ENCODE measurements at places on chromosomes 7 and 10.
A peak's percentile ranks its signal among the peaks of the same experiment; 100 is the strongest.

DNA sequence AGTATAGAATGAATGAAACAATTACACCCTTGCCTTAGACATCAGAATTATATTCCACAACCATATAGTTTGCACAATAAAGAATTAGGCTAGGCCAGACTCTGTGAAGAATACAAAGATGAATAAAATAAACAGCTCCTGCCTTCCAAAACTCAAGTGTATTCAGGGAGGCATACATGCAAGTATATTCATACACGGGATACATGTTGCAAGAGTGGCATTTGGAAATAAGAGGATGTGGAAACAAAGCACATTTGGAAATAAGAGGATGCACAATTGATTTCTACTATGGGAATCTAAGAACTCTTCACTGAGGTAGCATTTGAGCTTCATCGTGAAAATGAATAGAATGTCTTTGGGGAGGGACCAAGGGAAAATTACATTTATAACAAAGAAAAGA lies 27.0 kb upstream of the TMEM26 start:
- no peak for DNase-seq

DNA sequence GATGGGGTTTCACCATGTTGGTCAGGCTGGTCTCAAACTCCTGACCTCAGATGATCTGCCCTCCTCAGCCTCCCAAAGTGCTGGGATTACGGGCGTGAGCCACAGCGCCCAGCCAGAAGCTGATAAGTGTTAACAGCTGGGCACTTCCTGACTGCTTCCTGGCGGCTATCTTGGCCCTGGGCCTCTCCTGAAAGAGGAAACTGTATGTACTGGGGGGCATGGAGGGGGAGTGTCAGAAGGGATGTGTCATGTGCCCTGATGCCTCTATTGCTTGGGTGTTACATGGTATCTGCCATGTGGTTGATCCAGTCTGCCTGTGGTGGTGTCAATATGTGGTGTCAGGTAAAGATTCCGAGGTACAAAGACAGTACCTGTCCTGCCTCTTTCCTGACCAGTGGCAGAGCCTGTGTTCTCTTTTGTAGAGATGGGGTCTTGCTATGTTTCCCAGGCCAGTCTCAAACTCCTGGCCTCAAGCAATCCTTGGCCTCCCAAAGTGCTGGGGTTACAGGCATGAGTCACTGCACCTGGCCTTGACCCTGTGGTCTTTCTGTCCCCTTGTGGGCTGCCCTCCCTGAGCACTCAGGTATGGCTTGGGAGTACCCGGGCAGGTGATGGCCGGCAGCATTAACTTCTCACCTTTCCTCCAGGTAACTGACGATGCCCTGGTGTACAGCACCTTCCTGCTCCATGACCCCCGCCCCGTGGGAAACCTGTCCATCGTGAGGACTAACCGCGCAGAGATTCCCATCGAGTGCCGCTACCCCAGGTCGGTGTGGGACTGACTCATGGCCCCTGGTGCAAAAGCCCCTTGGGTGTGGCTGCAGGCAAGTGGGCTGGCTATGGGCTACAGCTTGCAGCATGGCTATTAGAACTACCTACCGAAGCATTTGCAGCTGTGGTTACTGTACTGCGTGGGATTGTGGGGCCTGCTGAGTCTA lies 4.4 kb downstream of the ZP3 start:
- no peak for DNase-seq

DNA sequence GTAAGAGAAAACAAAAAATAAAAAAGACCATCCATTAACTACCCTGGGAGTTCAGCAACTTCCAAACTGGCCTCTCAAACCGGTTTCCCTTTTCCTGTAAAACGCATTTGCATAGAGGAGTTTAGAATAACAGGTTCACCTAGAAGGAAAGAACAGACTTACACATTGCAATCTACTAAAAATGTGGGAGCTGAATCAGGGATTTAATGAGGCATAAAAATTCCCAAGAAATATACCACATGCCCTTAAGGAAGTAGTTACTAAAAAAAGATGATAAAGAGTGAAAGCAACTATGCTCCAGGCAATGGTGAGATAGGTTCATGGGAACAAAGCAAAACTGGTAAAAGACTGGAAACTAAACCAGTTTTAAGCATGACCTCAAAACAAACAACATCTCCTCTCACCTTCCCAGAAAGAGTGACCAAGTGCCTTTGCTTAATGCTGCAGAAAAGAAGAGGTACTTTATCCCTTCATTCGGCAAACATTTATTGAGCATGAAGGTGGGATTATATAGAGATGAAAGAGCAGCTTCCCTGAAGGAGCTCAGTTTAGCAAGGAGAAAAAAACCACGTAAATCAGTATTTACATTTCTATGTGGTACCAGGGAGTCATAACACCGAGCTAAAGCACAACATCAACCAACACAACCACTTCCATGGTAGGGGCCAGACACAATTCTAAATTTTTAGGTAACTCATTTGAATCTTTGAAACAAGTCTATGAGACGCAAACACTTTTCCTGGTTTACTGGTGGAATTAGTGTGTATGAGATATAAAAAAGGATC lies 152.8 kb downstream of the SGMS1 start:
- DNase-seq: no peak

DNA sequence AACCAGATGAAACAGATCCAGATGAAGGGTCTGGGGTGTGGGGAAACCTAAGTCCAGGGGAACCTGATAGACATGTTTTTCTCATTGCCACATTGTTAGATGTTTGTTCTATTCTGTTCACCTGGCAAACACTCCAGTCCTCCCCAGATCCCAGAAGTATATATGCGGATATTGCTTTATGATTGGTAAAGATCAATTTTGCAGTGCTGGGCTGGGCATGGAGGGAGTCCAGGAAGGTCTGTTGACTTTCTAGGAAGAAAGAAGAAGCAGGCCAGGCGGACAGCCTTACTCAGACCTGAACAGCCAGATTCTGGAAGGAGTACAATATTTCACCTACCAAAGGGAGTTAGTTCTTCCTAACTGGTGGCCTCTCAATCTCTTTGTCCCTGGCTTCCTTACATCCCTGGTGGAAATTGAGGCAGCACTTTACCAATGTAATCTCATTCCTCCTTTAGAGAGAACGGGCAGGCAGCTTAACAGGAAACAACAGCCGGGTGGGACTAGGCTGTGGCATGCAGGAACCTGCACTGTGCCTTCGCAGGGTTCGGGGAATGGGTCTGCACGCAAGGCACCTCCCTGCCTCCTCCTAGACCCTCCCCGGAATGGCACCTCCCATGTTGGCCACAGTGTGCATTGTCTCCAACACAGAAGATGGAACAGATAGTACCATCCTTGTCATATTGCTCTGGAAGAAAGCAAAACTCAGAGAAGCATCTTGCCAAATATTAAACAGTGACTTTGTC lies 930 bp downstream of the GIMAP6 start:
- peak; percentile 31 for DNase-seq

- no peak for DNase-seq
Measured at GRCh38 chr10:44954962-44955361, 4.6 kb upstream of the RASSF4 start.

DNA sequence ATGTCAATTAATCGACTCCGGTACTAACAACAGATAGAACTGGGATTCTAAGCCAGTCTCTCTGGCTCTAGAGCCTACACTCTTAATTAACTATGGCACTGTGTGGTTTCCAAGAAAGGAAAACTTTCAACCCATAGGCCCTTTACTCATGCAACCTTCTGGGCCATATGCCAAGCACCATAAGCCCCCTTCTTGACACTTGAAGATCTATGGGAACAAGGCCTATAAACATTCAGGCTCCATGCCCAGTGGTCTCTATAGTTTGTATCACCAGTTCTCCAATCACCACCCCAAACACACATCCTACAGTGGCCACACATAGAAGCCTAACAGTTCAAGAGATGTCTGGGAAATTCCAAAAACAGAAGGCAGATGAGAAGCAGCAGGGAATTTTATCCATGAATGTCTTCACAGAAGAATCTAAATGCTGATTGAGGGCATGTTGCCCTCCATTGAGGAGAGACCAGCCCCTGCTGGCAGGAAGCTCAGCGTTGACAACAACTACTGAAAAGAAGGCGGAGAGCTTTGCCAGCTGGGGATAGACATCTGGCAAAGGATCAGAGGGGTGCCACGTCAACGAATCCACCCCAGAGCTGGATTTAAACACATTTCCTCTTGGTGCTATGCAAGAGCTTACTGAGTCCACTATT lies 64.4 kb downstream of the GRM3 start:
- no peak for DNase-seq

DNA sequence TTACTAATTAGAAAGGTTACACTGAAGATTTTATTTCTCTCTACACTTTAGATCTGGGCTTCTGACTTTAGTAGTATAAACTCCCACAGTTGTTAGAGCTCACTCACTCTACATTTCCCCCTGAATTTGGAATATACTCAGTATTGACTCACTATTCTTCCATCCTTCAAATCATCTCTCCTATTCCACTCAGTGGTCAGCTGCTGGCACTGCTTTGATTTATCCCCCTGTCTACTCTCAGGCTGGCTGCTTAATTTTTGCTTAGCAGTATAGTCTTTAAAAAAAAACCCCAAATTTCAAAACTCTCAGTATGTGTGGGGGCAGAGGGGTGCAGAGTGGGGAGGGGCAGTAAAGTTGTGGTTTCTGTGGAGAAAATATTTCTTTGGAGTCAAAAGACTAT lies 68.9 kb downstream of the CDK6 start:
- DNase-seq: no peak

DNA sequence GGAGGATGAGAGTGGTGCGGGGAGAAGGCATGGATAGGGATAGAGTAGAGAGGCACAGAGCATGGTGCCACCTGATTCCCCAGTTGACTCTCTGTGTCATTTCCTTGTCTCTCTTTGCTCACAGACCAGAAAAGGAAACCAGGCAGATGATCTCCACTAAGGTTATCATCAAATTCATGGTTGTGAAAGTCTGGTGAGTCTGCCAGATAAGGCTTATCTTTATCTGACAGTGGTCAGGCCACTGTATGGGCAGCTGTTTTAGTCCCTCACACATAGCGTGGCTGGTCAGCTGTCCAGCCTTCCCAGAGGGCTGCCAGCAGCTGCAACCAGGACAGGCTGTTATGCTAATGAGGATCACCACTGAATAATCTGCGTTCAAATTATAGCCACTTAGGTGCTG lies 99.0 kb downstream of the ADRA2A start:
- DNase-seq: no peak

- DNase-seq: no peak
Measured at GRCh38 chr7:18700147-18700546, 204.6 kb downstream of the HDAC9 start.

GRCh38 chr7:42747044-42747443 lies 164.8 kb downstream of the C7orf25 start:
- DNase-seq: no peak

GRCh38 chr10:133150226-133150625 lies 9.8 kb upstream of the KNDC1 start:
- no peak for DNase-seq

GRCh38 chr7:55172881-55173609 lies 154.2 kb downstream of the EGFR start:
- no peak for DNase-seq

- no peak for DNase-seq
Measured at GRCh38 chr10:116772909-116773705, 30.7 kb upstream of the HSPA12A start.

DNA sequence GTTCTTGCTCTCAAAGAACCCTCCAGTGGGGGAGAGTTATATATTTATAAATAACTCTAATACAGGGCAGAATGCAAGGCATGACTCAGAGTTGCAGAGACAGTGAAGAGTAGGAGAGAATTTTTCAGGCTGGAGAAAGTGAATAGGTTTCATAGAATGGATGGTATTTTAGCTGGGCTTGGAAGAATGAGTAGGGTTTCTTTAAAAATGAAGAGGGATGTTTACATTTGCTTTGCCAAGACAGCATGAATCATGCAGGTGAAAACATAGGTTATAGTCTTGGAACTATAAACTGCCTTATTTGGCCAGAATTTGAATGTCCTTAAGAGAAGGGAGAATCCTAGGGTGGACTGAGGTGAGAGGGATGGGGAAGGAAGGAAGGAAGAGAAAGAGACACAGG lies 124.8 kb downstream of the CPED1 start:
- no peak for DNase-seq

DNA sequence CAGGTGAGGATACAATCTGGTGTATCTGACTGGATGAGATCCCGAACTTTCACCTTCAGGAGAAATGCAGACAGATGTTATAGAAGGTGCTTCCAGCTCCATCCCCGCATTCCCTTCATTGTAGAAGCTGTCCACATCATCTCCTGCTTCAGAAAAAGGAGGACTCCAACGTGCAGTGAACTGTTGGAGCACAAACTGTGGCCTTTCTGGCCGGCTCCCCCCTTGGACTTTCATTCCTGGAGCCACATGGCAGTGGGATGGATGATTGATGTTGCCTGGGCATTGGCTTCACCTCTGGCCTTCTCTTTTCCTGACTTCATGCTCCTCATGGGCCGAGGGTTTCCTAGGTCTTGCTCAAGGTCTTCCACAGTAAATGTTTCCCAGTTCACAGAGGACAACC lies 29.6 kb upstream of the ZNF273 start:
- DNase-seq: no peak

GRCh38 chr10:64206409-64206808 lies 685.2 kb downstream of the REEP3 start:
- no peak for DNase-seq

GRCh38 chr7:4836206-4836661 lies 25.6 kb downstream of the PAPOLB start:
- no peak for DNase-seq

DNA sequence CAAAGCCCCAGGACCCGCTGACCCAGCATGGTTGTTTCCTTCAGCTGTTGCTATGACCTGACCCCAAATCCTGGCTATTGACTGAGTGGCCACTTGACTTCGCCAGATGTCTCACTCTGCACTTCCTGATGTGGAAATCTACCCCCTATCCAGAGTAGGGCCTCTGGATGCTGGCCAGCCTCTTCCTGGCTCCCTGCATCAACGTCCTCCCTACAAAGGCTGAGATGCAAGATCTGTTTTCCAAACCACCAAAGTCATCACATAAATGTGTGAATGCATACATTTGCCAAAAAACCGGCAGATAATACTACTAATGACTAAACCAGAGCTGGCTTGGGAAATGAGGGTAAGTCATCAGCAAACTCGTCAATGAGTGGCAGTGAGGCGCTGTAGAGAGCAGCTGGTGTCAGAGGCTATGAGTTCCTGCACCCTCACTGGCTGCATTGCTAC lies 70.4 kb downstream of the PYROXD2 start:
- no peak for DNase-seq

GRCh38 chr10:59907918-59908807 lies 1.8 kb upstream of the CCDC6 start:
- DNase-seq: peak; percentile 25

DNA sequence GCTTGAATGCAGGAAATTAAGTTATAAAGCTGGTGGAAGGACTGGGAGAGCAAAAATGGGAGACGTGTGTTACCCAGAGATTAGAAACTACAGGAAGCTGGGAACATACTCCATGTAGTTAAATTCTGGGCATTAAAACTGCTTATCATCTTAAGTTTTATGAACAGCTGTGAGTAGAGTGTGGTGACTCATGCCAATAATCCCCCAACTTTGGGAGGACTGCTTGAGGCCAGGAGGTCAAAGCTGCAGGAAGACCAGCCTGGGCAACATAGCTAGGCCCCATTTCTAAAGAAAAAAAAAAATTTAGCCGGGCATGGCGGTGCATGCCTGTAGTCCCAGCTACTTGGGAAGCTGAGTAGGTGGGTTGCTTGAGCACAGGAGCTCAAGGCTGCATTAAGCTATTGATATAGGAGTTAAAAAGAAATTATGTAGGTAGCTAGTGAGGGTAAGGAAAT lies 56.2 kb upstream of the SEPHS1 start:
- no peak for DNase-seq
